NCI-H2107 (cell line): ENCODE measurements at places on chromosomes 12 and 14.
A peak's percentile ranks its signal among the peaks of the same experiment; 100 is the strongest.

- DNase-seq = no peak
These were observed 337.9 kb downstream of the AACS start for GRCh38 chr12:125402874-125403789.

DNA sequence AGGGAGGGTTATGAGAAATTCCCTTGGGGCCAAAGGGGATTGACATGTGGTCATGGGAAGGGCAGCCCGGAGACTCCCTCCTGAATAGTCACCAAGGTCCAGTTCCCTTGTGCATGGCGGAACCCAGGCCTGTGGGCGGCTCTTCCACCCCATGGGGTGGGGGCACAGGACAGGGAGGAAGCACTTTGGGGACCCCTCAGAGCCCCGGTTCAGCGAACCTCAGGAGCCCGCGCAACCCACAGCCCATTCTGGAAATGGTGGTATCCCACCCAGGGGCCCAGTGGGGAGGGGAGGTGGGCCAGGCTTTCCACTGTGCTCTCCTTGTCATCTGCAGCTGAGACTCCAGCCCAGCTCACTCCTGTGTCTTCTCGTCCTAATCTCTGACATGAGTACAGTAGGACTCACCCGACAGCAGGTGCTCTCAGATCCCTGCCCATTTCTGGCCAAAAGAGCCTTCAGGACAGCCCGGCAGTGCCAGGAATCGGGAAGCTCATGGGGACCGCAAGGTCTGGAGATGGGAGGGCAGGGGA lies 255.2 kb upstream of the SFSWAP start:
- no peak for DNase-seq

- no peak for DNase-seq
These were observed 103.7 kb downstream of the DYRK2 start for GRCh38 chr12:67752226-67752732.

GRCh38 chr14:33740531-33740930 lies 210.3 kb downstream of the EGLN3 start:
- no peak for DNase-seq

DNA sequence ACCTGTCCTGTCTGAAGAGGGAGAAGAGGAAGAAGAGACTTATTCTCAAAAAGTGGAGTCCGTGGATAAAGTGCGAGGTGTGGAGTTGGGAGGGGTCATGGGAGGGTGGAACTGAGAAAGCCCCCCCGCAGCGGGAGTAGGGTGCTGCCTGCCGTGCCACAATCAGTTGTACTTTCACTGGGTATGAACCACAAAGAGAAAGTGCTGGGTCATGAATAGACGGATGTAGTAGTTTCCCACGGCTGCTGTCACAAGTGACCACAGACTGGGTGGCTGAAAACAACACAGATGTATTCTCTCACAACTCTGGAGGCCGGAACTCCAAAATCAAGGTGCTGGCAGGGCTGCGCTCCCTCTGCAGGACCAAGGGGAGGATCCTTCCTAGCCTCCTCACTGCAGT lies 5.5 kb downstream of the DNAH10 start:
- no peak for DNase-seq

- no peak for DNase-seq
These were observed 34.6 kb downstream of the MTHFD1 start for GRCh38 chr14:64422756-64423155.

- DNase-seq = no peak
These were observed 53.3 kb downstream of the GLT1D1 start for GRCh38 chr12:128906485-128907137.

DNA sequence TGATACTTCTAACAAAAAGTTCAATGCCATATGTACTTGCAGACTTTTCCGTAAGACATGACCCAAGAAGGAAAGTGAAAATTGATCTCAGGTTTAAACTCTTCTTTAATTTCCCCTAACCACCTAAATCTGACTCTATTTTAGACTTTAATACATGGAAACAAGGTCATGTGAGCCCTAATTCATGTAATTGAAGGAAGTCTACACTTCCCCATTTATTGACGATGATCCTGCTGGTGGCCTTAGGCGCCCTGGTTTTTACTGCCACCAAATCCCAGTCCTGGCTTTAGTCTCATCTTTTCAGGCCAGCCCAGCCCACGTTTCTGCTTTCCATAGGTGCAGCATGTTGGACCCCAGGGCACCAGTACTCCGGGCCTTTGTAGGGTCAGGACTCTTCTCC lies 157.9 kb downstream of the PELI2 start:
- DNase-seq = no peak

- DNase-seq = no peak
These were observed 64.5 kb downstream of the TTC9 start for GRCh38 chr14:70706177-70706576.

GRCh38 chr14:52701223-52701622 lies 5.8 kb upstream of the PSMC6 start:
- no peak for DNase-seq

- no peak for DNase-seq
These were observed 708 bp upstream of the TCTN1 start for GRCh38 chr12:110613071-110613770.

DNA sequence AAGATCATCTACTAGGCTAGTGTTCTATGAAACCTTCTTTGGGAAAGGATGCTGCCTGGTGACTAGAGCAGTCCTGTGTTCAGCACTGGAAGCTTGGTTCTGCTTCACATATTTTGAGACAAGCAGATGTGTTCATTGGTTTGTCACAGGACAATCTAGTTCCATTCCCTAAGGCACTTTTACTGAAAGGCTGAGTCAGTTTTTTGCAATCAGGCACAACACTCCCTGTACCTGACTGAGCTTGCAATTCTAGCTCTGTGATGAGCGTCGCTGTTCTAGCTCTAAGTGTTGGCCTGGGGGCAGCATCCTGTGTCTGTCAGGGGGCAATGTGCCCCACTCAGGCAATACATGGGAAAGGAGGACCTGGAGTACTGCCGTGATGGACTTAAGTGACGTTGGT lies 144.4 kb downstream of the CAND1 start:
- DNase-seq = no peak

DNA sequence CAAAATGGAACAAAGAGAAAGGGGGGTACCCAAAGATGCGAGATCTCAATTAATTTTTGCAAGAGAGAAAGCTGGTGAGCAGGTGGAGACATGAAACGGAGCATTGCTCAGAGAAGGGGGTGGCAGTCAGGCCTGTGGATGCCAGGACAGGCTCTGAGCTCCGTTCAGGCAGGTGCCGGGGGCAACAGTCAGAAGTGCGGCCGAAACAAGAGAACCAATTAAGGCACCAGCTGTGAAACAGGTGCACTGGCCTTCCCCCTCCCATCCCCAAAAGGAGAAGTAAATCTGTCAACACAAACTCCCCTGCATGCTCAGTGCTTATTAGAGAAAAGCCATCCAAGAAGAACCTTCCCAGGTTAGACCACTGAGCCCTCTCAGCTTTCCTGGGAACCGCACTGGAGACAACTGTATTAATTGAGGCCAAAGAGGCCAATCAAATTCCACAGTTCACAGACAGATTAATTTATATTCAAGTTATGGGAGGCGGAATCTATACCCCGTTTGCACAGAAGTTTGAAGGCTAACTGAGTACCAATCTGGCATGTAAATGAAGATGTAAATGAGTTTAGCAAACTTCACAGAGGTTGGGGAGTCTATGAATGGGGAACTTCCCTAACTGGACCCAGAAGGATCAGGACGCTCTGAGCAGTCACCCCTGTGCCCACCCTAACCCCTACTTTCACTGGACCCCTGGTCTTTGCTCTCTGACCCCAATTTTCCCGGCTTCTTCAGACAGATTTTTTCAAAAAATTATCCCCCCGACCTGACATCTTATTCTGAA lies 20.9 kb downstream of the OAS2 start:
- DNase-seq = peak; percentile 46

DNA sequence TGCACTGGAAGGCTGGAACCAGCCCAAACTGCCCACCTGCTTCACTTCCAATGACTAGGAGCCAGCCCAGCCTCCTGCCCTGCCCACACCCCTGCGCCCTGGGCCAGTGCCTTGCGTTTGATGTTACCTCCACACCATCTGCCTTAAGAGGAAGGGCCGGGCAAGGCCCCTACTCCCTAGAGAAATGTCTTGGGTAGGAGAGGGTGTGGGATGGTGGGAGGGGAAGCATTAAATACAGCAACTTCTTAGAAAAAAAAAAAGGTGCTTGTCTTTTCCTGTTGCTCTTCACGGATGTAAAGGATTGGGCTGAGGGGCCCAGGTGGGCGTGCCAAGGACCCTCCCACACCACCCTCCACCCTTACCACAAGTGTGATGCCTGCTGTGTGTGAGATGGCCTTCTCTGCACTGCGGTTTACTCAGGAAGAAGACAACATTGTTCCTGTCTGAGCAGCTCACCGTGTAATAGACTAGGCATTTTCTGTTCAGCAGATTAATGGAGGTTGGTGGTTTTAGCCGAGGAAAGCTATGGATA lies 99.9 kb downstream of the NINJ2 start:
- DNase-seq = no peak
